ENCODE measurements at places on chromosomes 1 and 21. TPM values are rescaled to one million over a fixed set of nuclear protein-coding genes. Genes with fewer than 3 reads are reported as not detected.

DNA sequence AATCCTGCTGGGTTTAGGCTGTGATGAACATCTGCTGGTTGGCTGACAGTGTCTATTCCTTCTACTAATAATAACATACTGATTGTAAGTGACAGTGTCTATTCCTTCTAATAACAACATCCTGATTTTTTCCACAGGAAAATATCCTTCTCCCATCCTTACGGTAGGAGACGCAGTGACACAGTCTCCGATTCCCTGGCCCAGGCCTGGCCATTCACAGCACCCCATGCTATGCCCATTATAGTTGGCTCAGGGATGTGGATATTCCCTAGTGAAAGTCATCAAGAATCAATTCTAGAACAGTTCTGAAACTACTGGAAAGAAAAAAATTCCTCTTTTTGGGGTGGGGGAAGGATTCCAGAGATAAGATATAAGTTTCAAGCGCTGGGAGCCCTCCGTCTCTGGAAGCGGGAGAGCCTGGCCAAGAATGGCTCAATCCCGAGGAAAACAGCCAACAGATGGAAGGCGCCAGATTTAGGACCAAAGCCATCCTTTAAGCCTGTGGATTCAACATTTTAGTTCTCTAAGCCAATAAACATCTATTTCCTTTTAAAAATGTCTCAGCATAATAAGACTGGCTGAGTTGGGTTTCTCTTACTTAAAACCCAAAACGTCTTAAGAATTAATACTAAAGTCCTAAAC, 88.6 kb downstream of the GPATCH2 start:
- H3K27me3 ChIP-seq: no peaks in the 10 kb centered on the region
- H3K36me3 ChIP-seq: peaks cover 7% of the 10 kb centered on the region
- no peak overlapping the region for H3K27ac ChIP-seq
- H3K4me1 ChIP-seq: no peaks in the 10 kb centered on the region
- DNase-seq: no peak

TRIM62 gene
- 3.7 TPM for total RNA-seq

DNA sequence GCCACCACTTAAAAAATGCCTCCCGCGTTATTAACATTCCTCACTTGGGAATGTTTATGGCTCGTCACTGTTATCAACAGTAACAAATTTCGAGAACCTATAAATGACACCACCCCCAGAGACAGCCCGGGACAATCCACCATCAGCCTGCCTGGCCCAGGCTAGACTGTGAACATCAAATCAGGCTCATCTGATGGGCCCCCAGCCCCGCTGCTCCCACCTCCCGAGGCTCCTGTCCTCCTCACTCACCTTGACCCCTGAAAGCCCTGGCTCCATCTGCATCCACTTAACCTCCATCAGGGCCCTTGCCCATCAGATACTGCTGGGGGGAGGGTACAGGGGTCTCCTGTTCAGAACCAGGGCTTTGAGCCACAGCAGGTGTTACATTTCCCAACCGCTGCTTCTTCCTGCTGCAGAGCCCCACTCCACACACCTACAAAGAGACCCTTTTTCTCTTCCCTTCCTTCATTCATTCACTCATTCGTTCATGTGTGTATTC, 156.5 kb upstream of the VAMP3 start:
- H3K4me3 ChIP-seq: no peak overlapping the region
- H3K27ac ChIP-seq: no peak overlapping the region
- H3K36me3 ChIP-seq: no peaks in the 10 kb centered on the region
- no peaks in the 10 kb centered on the region for H3K4me1 ChIP-seq
- no peak for DNase-seq

GRCh38 chr1:82323144-82323841, 522.6 kb downstream of the ADGRL2 start:
- H3K27me3 ChIP-seq: no peaks in the 10 kb centered on the region
- no peaks in the 10 kb centered on the region for H3K36me3 ChIP-seq
- H3K4me1 ChIP-seq: no peaks in the 10 kb centered on the region
- DNase-seq: no peak

CFAP107 gene
- total RNA-seq: not detected

- no peak overlapping the region for H3K4me3 ChIP-seq
- peaks cover 45% of the 10 kb centered on the region for H3K27me3 ChIP-seq
- peak overlapping the region; percentile 38 for H3K27ac ChIP-seq
- H3K36me3 ChIP-seq: no peaks in the 10 kb centered on the region
- peak; percentile 19 for DNase-seq
- peaks cover 14% of the 10 kb centered on the region for H3K4me1 ChIP-seq
Observed at GRCh38 chr1:172883844-172884243, 166.9 kb downstream of the TNFSF18 start.

DNA sequence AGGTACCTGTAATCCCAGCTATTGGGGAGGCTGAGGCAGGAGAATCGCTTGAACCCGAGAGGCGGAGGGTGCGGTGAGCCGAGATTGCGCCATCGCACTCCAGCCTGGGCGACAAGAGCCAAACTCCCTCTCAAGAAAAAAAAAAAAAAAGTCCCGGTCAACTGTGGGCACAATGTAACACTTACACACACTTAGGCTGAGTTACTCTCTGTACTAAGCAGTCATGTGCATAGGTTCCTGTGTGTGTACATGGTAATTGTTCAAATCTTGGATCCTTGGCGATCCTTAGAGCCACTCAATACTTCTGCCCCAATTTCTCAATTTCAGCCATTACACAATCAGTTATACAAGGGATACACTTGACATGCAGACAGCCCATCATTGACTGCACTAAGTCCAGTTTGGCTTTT, 11.6 kb downstream of the SDCCAG8 start:
- peaks cover 30% of the 10 kb centered on the region for H3K4me1 ChIP-seq
- H3K4me3 ChIP-seq: no peak overlapping the region
- H3K27me3 ChIP-seq: no peaks in the 10 kb centered on the region

- peaks cover 28% of the 10 kb centered on the region for H3K4me1 ChIP-seq
- no peak for DNase-seq
Observed at GRCh38 chr1:9901148-9902059, 8.7 kb downstream of the CTNNBIP1 start.

DNA sequence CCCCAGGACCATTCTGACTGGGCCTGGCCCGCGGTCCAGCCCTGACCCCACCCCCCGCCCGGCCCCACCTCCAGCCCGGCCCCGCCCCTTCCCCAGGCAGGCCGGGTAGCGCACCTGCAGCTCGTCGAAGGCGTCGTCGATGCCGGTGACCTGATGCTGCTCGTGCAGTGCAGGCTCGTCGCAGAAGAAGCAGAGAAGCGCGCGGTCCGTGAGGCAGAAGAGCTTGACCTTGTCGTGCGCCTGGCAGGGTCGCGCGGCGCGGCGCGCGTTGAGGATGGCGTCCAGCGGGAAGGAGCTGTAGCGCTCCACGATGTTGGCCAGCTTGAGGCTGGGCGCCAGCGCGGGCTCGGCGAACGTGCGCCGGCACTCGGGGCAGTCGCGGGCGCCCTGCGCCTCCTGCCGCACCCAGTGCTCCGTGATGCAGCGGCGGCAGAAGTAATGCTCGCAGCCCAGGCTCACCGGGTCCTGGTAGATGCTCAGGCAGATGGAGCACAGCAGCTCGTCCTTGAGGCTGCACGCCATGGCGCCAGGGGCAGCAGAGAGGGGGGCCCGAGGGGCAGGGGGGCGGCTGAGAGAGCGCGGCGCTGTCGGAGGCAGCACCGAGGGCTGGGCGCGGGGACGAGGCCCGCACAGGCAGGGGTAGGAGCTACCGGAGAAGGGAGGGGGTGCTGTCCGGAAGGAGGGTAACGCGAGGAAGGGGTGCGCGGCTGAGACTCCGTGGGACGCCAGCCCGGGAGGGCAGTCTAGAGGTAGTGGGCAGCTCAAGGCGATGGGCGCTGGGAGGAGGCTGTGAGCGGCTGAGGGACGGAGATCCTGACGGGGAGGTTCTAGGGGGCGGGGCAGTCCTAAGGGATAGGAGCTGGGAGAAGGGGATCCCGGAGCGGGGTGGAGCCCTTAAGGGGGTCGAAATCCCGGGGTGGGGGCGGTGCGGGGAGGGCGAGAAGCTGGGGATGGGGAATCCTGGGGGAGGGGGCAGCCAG, 642 bp downstream of the TRIM62 start:
- peak; percentile 90 for DNase-seq
- H3K36me3 ChIP-seq: no peaks in the 10 kb centered on the region
- peak overlapping the region; percentile 79 for H3K4me3 ChIP-seq
- peaks cover 25% of the 10 kb centered on the region for H3K4me1 ChIP-seq
- peak overlapping the region; percentile 74 for H3K27ac ChIP-seq

DNA sequence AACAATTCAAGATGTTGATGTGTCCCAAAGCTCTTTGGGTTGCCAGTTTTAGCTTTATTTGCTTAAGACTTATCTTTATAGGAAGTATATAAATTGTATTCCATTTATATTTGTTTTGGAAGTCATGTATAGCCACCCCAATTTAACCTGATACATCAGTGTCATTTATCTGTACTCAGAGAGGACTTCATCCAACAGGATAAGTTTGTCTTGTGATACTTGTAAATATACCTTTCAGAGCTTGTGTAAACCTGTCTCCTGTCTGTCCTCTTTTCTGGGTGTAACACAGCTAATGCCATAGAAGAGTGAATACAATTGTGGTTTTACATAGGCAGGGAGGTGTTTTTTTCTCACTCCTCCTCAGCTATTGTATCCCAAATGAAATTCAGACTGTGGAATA, 10.4 kb downstream of the PTGFR start:
- H3K4me3 ChIP-seq: no peak overlapping the region
- peaks cover 2% of the 10 kb centered on the region for H3K27me3 ChIP-seq
- no peaks in the 10 kb centered on the region for H3K4me1 ChIP-seq
- H3K36me3 ChIP-seq: no peaks in the 10 kb centered on the region
- DNase-seq: no peak

TNFRSF1B gene
- 107 TPM for total RNA-seq

DNA sequence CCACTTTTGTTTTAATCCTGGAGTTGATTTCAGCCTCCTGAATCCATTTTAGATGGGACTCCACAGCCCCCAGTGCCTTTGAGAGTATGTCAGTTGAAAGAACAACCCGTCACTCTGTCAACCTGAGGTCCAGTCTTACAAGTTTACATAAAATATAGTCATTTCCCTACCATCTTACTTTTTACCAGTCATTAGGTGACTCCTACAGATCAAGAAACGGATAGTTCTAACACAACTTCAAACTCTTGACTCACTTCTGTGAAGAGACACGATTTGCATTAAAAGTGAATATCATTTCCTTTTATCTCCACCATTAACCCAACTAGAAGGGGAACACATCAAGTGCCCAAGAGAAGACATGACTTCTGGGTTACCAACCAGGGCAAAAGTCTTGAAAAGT, 147.1 kb downstream of the NTPCR start:
- H3K27me3 ChIP-seq: no peaks in the 10 kb centered on the region
- peak overlapping the region; percentile 53 for H3K27ac ChIP-seq
- peaks cover 16% of the 10 kb centered on the region for H3K4me1 ChIP-seq
- DNase-seq: no peak

C2CD4D gene
- total RNA-seq: 2.4 TPM

- peaks cover 13% of the 10 kb centered on the region for H3K4me1 ChIP-seq
- H3K36me3 ChIP-seq: no peaks in the 10 kb centered on the region
- peaks cover 42% of the 10 kb centered on the region for H3K27me3 ChIP-seq
- no peak overlapping the region for H3K27ac ChIP-seq
- DNase-seq: no peak
Observed at GRCh38 chr1:211135342-211135950, 1.5 kb upstream of the KCNH1 start.

CELA2A gene
- not detected for total RNA-seq

DNA sequence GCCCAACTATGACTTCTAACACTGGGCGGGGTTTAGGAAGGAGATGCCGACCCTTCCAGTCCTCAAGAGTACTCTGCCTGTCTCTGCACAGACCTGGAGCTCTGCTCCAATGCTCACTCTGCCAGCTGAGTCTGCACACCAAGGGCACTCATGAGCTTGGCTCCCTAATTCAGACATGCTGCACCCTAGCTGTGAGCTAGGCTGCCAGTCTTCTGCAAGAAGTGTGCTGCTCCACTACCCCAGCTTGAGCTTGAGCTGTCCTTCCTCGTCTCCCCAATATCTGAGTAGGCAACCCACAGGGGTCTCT, 13.2 kb downstream of the TP53BP2 start:
- peaks cover 8% of the 10 kb centered on the region for H3K36me3 ChIP-seq
- peaks cover 27% of the 10 kb centered on the region for H3K4me1 ChIP-seq
- DNase-seq: peak; percentile 57
- H3K4me3 ChIP-seq: no peak overlapping the region

MAP3K7CL gene
- 4.9 TPM for total RNA-seq

- no peaks in the 10 kb centered on the region for H3K36me3 ChIP-seq
- no peaks in the 10 kb centered on the region for H3K27me3 ChIP-seq
- no peak for DNase-seq
Observed at GRCh38 chr1:178885869-178886268, 15.0 kb upstream of the ANGPTL1 start.

MGST3 gene
- 49.1 TPM for total RNA-seq

DNAJC6 gene
- 2.3 TPM for total RNA-seq

CLIC6 gene
- 0.11 TPM for total RNA-seq

Data from activated CD4-positive, alpha-beta T cell treated with anti-CD3 and anti-CD28 coated beads for 36 hours (primary cell).